Inflammatory macrophage treated with lipopolysaccharide for 4 hours (primary cell): ENCODE measurements at places on chromosomes 16 and 17.

DNA sequence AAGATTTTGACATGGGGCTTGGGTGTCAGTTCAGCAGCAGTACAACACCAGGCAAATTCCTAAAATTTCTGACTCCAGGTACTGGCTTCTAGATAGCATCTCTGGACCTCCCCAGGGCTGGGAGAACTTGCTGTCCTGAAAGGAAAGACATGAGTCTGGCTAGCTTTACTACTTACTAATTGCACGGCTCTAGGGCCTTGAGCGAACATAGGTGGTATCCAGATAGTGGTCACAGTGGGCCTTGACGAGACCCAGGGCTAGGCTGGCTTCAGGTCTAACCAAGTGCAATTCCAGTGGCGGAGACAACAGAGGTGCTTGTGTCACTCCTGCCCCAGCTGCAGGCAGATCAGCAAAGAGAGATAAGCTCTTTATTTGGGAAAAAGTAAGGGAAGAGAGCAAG is 16.4 kb upstream of the SLC13A5 start:
- DNase-seq, result no peak

- no peak for DNase-seq
Observed at GRCh38 chr17:11548398-11548797, 49.9 kb upstream of the DNAH9 start.

DNA sequence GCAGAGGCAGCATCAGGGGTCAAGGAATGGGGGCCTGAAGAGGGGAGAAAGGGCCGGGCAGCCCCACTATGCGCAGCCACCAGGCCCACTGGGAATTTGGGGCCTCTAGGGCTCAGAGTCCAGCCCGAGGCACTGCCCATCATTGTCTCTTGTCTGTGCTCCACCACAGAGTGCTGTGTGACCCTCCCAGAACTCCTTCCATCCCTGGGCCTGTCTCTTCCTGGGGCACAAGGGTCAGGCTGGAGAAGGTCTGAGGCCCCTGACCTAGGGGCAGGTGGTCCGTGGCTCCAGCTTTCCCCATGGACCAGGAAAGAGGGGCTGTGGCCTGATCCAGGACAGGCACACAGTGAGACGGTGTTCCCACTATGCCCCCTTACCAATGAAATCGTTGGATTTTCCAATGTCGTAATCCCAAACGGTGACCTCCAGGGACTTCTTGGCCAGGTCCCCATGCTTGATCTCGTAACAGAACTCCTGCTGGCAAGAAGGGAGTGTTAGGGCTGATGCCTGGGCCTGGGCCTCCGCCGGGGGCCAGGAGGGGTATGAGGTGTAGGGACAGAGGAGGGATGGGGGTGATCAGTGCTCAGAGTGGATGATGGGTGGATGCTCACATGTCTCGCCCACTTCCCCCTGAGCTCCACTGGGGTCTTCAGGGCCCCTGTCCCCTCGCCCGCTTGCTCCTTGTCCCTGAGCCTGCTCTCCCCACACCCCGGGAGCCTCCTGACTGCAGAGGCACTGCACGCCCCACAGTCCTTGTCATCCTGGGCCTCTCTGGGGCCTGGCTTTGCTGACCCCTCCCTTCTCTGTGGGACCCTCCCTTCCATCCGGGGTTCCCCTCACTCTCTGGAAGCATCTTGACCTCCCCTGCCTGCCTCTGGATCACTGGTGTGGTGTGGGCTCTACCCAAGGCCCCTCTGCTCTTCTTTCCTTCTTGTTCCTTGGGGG is 10.7 kb downstream of the SCGB1C2 start:
- no peak for DNase-seq

DNA sequence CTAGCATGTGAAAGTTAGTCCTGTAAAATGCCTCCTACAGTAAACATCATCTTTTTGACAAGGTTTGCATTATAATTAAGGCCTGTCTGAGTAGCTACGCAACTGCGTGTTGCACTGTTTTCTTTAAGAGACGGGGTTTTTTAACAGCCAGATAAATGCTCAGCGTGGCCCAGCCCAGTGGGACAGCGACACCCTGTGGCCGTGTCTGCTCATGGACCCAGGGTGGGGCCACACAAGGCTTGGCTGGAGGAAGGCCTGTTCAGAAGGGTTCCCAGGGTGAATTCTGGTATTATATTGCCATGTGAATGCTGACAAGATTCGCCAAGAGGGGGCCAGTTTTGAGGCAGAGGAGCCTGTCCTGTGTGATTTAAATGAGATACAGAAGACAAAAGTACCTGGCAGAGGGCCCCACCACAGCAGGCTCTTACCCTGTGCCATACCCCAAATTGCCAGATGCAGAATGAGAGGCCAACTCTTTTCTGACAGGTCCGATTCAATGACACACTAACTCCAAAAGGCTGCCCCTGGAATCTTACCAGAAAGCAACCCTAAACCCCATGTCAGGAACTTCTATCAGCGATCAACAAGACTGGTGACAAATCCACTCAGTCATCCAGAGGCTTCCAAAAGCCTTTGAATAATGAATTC is 65.9 kb upstream of the IRX6 start:
- peak; percentile 52 for DNase-seq

DNA sequence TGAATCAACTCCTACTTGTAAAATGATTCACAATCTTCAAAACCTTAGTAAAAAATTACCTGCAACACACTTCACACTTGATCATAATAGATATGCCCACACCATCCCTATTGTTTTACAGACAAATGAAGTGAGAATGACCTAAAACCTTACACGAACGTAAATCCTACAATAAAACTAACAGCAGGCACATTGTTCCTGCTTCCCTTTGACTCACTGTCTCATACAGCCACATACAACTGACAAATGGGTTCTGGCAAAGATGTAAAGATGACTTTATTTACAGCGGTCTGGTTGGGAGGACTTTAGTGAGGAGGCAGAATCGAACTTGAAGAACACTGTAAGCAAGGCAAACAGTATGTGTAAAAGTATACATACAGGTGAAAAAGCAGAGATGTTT is 188.7 kb downstream of the MYO1D start:
- DNase-seq, result no peak
